Hair follicle dermal papilla cell (primary cell): ENCODE measurements at places on chromosomes 3 and 15. TPM values are rescaled to one million over a fixed set of nuclear protein-coding genes. Genes with fewer than 3 reads are reported as not detected.

Gene GP5
- total RNA-seq, result not detected in 2 replicates

Gene FBXO40
- not detected in 2 replicates for total RNA-seq

Gene HAPLN3
- 2.9 and 5.0 TPM in 2 replicates for total RNA-seq

Gene SKOR1
- total RNA-seq, result 0.24 and 0.49 TPM in 2 replicates

Gene LYZL4
- not detected in 2 replicates for total RNA-seq

Gene SMAD6
- total RNA-seq, result 19.3 and 30.0 TPM in 2 replicates

Gene NOX5
- total RNA-seq, result 0.49 and 0.65 TPM in 2 replicates

Gene ABHD6
- total RNA-seq, result 8.8 and 8.9 TPM in 2 replicates

Gene LRRIQ4
- total RNA-seq, result 0.16 and 0.36 TPM in 2 replicates

Gene NGRN
- total RNA-seq, result 72.7 and 73.5 TPM in 2 replicates

Gene LRRC3B
- total RNA-seq, result not detected in 2 replicates

Gene STRIT1
- not detected in 2 replicates for total RNA-seq

Gene MED12L
- total RNA-seq, result 0.85 and 1.3 TPM in 2 replicates

Gene ITIH3
- total RNA-seq, result 1.1 TPM in 1 of 2 replicates, not detected in the other

Gene UNC45A
- 78.1 and 79.5 TPM in 2 replicates for total RNA-seq

Gene HDC
- total RNA-seq, result not detected in 2 replicates

Gene BOC
- total RNA-seq, result 60.7 and 67.2 TPM in 2 replicates

Gene PLSCR5
- total RNA-seq, result not detected in 2 replicates

Gene TAGLN3
- total RNA-seq, result 0.16 and 0.36 TPM in 2 replicates

Gene ZNF860
- 0.81 and 0.85 TPM in 2 replicates for total RNA-seq

Gene DNAH1
- total RNA-seq, result 6.7 and 9.2 TPM in 2 replicates

Gene SERINC4
- under 0.01 and 0.12 TPM in 2 replicates for total RNA-seq

Gene TXNRD3
- total RNA-seq, result 13.7 and 16.4 TPM in 2 replicates

Gene EEF1AKMT4
- 4.7 TPM in 2 replicates for total RNA-seq

Gene CLDN16
- total RNA-seq, result not detected in 2 replicates

Gene SEC22A
- total RNA-seq, result 39.3 and 39.4 TPM in 2 replicates

Gene BRK1
- 73.0 and 83.7 TPM in 2 replicates for total RNA-seq

Gene PHLDB2
- 49.7 and 52.6 TPM in 2 replicates for total RNA-seq

Gene FRMD5
- total RNA-seq, result 0.16 and 1.3 TPM in 2 replicates

Gene LINGO1
- not detected in 2 replicates for total RNA-seq

Gene SPESP1
- total RNA-seq, result 2.6 and 5.0 TPM in 2 replicates

Gene RGMA
- 5.8 and 7.5 TPM in 2 replicates for total RNA-seq

Gene TMCO5A
- not detected in 2 replicates for total RNA-seq

Gene SLC2A2
- under 0.01 TPM in 1 of 2 replicates, not detected in the other for total RNA-seq

Gene ILDR1
- total RNA-seq, result not detected in 2 replicates

Gene CLEC3B
- total RNA-seq, result 8.5 and 9.9 TPM in 2 replicates
